ENCODE measurements at places on chromosomes 4 and X. TPM values are rescaled to one million over a fixed set of nuclear protein-coding genes. Genes with fewer than 3 reads are reported as not detected.

GRCh38 chr4:41129936-41130440 lies 84.4 kb downstream of the APBB2 start:
- no peaks in the 10 kb centered on the region for H3K36me3 ChIP-seq
- no peak overlapping the region for H3K27ac ChIP-seq
- H3K27me3 ChIP-seq, result no peaks in the 10 kb centered on the region
- no peak for DNase-seq
- no peak overlapping the region for H3K4me3 ChIP-seq

GRCh38 chr4:70197842-70198241 lies 2.3 kb downstream of the ODAM start:
- H3K4me1 ChIP-seq, result no peaks in the 10 kb centered on the region
- no peaks in the 10 kb centered on the region for H3K36me3 ChIP-seq
- DNase-seq, result no peak
- H3K4me3 ChIP-seq, result no peak overlapping the region

DNA sequence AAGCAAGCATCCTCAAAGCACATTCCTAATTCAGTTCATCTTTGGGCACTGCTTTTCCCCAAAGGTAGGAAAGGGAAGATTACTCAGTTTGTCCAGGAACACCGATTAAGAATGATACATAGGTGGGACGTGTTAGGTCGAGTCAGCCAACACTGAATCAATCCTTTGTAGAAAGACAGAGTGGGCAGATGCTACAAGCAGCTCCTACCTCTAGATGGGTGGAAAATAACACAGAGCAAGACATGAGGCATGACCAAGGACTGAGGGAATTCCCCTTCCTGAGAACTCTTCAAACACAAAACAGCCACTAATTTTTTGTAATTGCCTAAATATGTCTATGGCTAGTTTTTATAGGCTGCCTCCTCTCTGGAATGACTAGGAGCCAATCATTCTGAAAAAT lies 331.7 kb downstream of the HNRNPD start:
- H3K27ac ChIP-seq, result no peak overlapping the region
- H3K4me1 ChIP-seq, result no peaks in the 10 kb centered on the region
- peaks cover 26% of the 10 kb centered on the region for H3K27me3 ChIP-seq
- no peaks in the 10 kb centered on the region for H3K36me3 ChIP-seq
- no peak overlapping the region for H3K4me3 ChIP-seq

The PDE6B gene
- 18.9 TPM for polyA plus RNA-seq

The DCAF12L1 gene
- polyA plus RNA-seq, result not detected

The WFS1 gene
- 7.2 TPM for polyA plus RNA-seq

DNA sequence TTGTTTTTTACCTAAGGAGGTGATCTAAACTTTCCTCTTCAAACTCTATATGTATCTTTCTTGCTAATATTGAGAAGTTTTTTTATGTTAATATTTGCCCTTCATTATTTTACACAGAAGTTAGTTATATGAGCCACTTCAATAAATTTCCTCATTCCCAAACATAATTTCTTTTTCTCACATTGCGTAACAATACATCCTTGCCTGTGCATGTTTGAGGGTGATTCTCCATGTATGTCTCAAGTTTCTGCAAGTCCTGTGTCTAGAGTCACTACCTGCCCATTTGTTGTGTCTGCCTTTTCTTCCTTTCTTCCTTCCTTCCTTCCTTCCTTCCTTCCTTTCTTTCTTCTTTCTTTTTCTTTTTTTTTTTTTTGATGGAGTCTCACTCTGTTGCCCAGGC lies 2057.9 kb downstream of the PCDH7 start:
- H3K27ac ChIP-seq, result no peak overlapping the region
- no peaks in the 10 kb centered on the region for H3K4me1 ChIP-seq

The MAGIX gene
- 2.2 TPM for polyA plus RNA-seq

The PAK3 gene
- polyA plus RNA-seq, result 0.12 TPM

DNA sequence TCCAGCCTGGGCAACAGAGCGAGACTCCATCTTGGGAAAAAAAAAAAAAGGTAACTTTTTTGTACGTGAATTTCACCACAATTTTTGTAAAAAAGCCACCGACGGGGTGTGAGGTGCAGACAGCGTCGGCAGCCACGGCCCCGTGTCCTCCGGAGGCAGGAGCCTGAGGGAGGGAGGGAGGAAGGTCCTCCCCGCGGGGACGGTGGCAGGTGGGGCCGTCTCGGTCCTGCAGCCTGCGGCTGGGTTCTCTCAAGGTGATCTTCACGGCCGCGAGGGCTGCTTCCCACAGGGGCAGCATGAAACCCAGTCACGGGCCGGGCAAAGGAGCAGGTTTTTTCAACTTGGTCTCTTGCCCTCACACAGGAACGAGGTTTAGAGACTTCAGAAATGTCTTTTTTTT lies 14.0 kb downstream of the PLCXD1 start:
- H3K4me3 ChIP-seq, result no peak overlapping the region
- no peaks in the 10 kb centered on the region for H3K4me1 ChIP-seq
- no peaks in the 10 kb centered on the region for H3K36me3 ChIP-seq
- DNase-seq, result no peak
- H3K27me3 ChIP-seq, result peaks cover 1% of the 10 kb centered on the region

The PCYT1B gene
- 0.10 TPM for polyA plus RNA-seq

DNA sequence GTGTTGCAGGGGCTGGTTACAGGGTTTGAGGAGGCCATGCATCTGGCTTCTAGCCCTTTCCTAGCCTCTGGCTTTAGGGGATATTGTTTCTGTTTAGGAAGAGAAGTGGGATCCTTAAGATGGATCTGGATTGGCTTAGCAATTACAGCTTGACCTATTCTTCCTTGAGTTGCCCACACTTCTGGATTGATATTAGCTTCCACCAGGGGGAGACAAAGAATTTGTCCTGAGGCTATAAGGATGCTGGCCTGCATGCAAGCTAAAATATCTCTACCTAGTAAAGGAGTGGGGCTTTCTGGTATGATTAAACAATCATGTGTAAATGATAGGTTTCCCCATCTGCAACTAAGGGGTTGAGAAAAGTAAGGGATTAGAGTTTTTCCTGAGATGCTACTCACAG lies 117.2 kb downstream of the TEX13C start:
- no peaks in the 10 kb centered on the region for H3K36me3 ChIP-seq
- no peak for DNase-seq
- H3K4me3 ChIP-seq, result no peak overlapping the region
- H3K4me1 ChIP-seq, result no peaks in the 10 kb centered on the region
- H3K27me3 ChIP-seq, result peaks cover 4% of the 10 kb centered on the region

DNA sequence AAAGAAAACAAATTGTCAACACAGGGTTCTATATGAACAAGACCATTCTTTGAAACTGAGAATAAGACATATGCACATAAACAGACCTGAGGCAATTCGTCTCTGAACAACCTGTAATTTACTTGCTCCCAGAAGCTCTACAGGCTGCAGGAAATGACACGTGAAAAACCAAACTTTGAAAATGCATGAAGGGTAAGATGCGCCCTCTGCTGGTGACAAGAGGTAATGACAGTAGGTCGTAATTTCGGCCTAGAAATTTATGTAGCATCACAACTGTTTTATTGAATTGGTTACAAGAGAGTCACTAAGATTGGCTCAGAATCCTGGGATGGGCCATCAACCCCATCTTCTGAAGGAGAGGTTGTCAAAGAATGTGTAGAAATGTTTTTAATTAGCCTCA lies 276.5 kb downstream of the PPP4R3C start:
- H3K27me3 ChIP-seq, result peaks cover 2% of the 10 kb centered on the region
- H3K4me3 ChIP-seq, result no peak overlapping the region

GRCh38 chr4:28845158-28845557 lies 1875.0 kb upstream of the PCDH7 start:
- H3K36me3 ChIP-seq, result no peaks in the 10 kb centered on the region
- H3K4me3 ChIP-seq, result no peak overlapping the region
- no peaks in the 10 kb centered on the region for H3K27me3 ChIP-seq
- no peaks in the 10 kb centered on the region for H3K4me1 ChIP-seq
- no peak overlapping the region for H3K27ac ChIP-seq

DNA sequence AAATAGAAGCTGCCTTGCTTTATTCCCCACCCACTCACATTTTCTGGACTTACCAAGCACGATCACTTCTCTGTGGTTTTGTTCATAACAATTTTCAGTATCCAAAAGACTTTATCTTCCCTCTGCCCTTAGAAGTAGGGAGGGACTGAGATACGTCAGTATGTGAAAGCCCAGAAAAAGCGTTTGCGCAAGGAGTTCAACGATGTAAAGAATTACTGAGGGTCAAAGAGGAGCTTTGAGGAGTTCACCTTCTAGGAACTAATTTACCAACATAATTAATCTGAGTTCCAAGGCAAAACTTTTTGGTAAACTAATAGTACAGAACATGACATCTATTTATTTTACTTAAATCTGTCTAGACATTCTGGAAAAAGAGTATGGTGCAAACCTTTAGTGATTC lies 84.6 kb downstream of the MBNL3 start:
- no peaks in the 10 kb centered on the region for H3K4me1 ChIP-seq
- H3K36me3 ChIP-seq, result no peaks in the 10 kb centered on the region
- no peak overlapping the region for H3K4me3 ChIP-seq
- DNase-seq, result no peak
- H3K27ac ChIP-seq, result no peak overlapping the region

The PCDH11X gene
- not detected for polyA plus RNA-seq

DNA sequence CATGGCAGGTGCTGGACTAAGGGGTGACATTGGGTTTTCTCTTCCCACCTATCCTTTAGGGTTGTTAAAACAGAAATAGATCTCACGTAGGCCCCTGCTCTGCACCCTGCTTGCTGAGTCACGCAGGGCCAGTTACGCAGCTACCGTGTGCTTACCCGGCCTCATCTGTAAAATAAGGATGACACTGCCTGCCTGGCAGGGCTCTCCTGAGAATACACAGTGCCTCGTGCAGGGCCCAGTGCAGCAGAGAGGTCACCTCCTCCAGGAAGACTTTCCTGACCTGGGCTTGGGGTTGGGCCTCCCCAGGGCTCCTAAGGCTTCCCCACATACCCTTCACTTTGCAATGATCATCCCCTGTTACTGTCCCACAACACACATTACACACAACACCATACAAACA lies 33.6 kb upstream of the JAKMIP1 start:
- no peak overlapping the region for H3K27ac ChIP-seq
- no peaks in the 10 kb centered on the region for H3K4me1 ChIP-seq
- H3K27me3 ChIP-seq, result peaks cover 2% of the 10 kb centered on the region
- no peak for DNase-seq
- no peak overlapping the region for H3K4me3 ChIP-seq

GRCh38 chr4:73870260-73870659 lies 1.1 kb downstream of the CXCL1 start:
- no peaks in the 10 kb centered on the region for H3K36me3 ChIP-seq
- H3K27ac ChIP-seq, result no peak overlapping the region
- H3K4me3 ChIP-seq, result no peak overlapping the region
- peaks cover 3% of the 10 kb centered on the region for H3K27me3 ChIP-seq
- H3K4me1 ChIP-seq, result no peaks in the 10 kb centered on the region

- H3K27me3 ChIP-seq, result peaks cover 2% of the 10 kb centered on the region
- peaks cover 27% of the 10 kb centered on the region for H3K4me1 ChIP-seq
- no peaks in the 10 kb centered on the region for H3K36me3 ChIP-seq
- peak overlapping the region; percentile 59 for H3K27ac ChIP-seq
These were observed 30.2 kb upstream of the CCNG2 start for GRCh38 chr4:77126809-77127208.

DNA sequence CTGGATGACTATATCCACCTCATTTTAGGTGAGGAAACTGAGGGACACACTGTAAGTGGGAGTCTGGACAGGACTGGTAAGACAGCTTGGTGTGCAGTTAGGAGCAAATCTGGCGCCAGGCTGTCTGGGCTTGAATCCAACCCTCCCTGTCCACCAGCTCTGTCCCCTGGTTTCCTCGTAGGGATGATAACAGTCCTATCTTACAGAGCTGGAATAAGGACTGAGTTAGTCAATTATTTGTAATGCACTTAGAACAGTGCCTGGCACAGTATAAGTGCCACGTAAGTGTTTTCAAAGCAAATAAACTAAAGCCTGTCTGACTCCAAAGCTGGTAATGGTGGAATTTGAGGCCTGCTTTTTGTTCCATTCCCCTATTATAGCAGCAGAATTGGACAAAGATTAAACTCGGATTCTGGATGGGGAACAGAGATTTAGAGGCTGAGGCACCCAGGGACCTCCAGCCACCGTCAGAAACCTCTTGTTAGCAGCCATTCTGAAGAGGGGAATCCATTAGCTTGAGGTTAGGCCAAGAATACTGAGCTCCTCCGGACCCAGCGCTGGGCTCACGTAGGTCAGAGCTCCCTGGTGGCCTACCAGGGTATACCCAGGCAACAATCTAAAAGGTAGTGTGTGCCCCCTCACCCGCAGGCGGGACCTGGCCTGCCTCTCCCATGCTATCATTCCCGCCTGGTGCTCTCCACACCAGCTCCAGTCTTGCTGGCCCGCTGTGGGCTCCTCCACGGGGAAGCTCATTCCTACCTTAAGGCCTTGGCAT lies 102.1 kb downstream of the UCHL1 start:
- no peak for DNase-seq
- no peaks in the 10 kb centered on the region for H3K36me3 ChIP-seq
- peaks cover 10% of the 10 kb centered on the region for H3K27me3 ChIP-seq
- no peak overlapping the region for H3K27ac ChIP-seq

The NAP1L5 gene
- polyA plus RNA-seq, result 4.2 TPM

The RASL11B gene
- not detected for polyA plus RNA-seq

GRCh38 chr4:40221744-40222143 lies 24.9 kb downstream of the RHOH start:
- DNase-seq, result no peak
- peaks cover 6% of the 10 kb centered on the region for H3K27me3 ChIP-seq
- H3K4me1 ChIP-seq, result peaks cover 94% of the 10 kb centered on the region
- H3K36me3 ChIP-seq, result peaks cover 5% of the 10 kb centered on the region
- H3K27ac ChIP-seq, result peak overlapping the region; percentile 42
- H3K4me3 ChIP-seq, result no peak overlapping the region

GRCh38 chr4:27692158-27692557 lies 831.5 kb downstream of the STIM2 start:
- H3K36me3 ChIP-seq, result no peaks in the 10 kb centered on the region
- H3K4me3 ChIP-seq, result no peak overlapping the region
- peaks cover 2% of the 10 kb centered on the region for H3K27me3 ChIP-seq

The SYTL4 gene
- polyA plus RNA-seq, result 0.70 TPM

DNA sequence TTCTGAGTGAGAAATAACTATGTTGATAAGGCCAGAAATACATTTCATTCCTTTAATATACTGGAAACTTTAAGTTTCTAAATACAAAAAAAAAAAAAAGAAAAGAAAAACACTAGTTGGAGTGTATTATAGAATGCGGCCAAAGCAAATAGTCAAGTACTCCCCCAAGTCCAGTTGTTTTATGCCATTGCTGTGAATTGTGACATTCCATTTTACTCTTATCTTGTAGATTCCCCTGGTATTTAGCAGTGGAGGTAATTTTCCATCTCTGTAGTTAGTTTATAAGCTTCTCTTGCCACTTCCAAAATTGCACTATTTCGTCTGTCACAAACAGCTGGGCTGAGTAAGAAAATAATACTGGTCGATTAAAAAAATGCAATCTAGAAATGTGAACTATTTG lies 426.0 kb downstream of the PCDH18 start:
- DNase-seq, result no peak
- no peaks in the 10 kb centered on the region for H3K36me3 ChIP-seq
- H3K27ac ChIP-seq, result no peak overlapping the region
- no peaks in the 10 kb centered on the region for H3K27me3 ChIP-seq
- H3K4me3 ChIP-seq, result no peak overlapping the region
- no peaks in the 10 kb centered on the region for H3K4me1 ChIP-seq

DNA sequence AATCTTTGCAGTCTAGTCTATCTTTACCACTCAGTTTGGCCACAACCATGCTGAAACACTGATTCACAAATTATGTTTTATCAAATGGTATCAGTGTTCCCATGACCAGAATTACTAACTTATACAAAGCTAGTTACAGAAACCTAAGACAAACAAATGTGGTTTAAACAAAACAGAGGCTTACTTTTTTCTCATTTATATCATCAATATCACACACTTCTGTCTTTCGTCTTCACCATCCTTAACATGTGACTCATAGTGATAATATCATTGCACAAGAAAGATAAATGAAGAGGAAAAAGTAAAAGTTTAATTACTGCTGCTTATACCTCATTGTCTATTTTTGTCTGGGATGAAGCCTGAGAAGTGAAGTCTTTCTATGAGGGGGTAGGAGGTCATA lies 406.6 kb downstream of the PCDH10 start:
- H3K4me3 ChIP-seq, result no peak overlapping the region
- H3K27me3 ChIP-seq, result no peaks in the 10 kb centered on the region
- H3K36me3 ChIP-seq, result no peaks in the 10 kb centered on the region
- no peak for DNase-seq
- H3K4me1 ChIP-seq, result no peaks in the 10 kb centered on the region
